Neural progenitor cell (in vitro differentiated cells): ENCODE measurements at places on chromosomes 13 and 19. TPM values are rescaled to one million over a fixed set of nuclear protein-coding genes. Genes with fewer than 3 reads are reported as not detected.

DNA sequence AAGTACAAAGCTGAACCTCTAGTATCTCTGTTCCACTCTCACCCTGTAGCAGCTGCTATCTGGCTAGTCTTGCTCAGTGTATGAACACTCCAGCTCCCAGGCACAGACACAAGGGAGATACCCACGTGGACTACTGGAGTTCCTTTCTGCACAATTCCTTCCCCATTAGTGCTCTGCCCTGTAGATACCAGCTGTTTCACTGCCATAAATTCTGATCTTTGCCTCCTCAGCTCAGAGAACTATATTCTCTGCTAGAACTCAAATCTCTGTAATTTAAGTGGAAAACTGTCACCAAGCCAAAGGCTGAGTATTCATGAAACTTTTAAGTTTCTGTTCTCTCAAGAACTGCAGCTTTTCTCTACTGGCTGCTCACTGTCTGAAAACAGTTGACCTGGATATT, 273.7 kb downstream of the DIAPH3 start:
- no peaks in the 10 kb centered on the region for H3K36me3 ChIP-seq
- H3K27ac ChIP-seq: no peak overlapping the region
- no peaks in the 10 kb centered on the region for H3K27me3 ChIP-seq
- DNase-seq: no peak
- H3K4me3 ChIP-seq: no peak overlapping the region

Gene UBE2L5
- total RNA-seq: not detected in 2 replicates

- DNase-seq: no peak
- H3K36me3 ChIP-seq: no peaks in the 10 kb centered on the region
These were observed 125.4 kb downstream of the FGF14 start for GRCh38 chr13:102276404-102276803.

DNA sequence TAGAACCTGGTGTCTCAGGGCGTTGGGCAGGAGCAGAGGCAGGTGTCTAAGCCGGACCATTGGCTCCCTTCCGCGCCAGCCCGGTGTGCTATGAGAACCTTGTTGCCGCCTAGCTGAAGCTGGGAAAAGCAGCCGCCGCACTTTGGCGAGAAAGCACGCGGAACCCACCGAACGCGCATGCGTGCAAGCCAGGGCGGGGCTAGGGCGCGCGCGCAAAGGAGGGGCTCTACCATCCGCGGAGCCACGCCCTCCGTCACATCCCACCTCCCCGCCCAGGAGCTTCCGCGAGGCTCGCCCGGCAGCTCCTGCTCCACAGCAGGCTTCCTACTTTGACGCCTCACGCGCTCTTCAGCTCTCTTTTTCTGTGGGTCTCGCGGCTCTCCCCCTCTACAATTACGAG, 51.3 kb downstream of the WDR87 start:
- no peaks in the 10 kb centered on the region for H3K27me3 ChIP-seq
- no peak overlapping the region for H3K4me3 ChIP-seq
- H3K4me1 ChIP-seq: no peaks in the 10 kb centered on the region
- H3K27ac ChIP-seq: no peak overlapping the region
- no peak for DNase-seq

- H3K27me3 ChIP-seq: no peaks in the 10 kb centered on the region
- peaks cover 6% of the 10 kb centered on the region for H3K4me1 ChIP-seq
- H3K36me3 ChIP-seq: no peaks in the 10 kb centered on the region
- H3K27ac ChIP-seq: no peak overlapping the region
These were observed 291.0 kb downstream of the ENOX1 start for GRCh38 chr13:43495732-43496131.

Gene TMEM238
- total RNA-seq: 0.15 TPM in 1 of 2 replicates, not detected in the other
